ENCODE measurements at places on chromosomes 2 and 18. TPM values are rescaled to one million over a fixed set of nuclear protein-coding genes. Genes with fewer than 3 reads are reported as not detected.

The ATAD2B gene
- total RNA-seq, result 7.5 TPM

The CCDC141 gene
- not detected for total RNA-seq

The CNTNAP5 gene
- not detected for total RNA-seq

The POTEI gene
- not detected for total RNA-seq

The ZSWIM2 gene
- total RNA-seq, result not detected

The PRKRA gene
- 70.8 TPM for total RNA-seq

The TMEFF2 gene
- under 0.01 TPM for total RNA-seq

The FIGN gene
- total RNA-seq, result 0.64 TPM

The NETO1 gene
- total RNA-seq, result not detected

The GAD1 gene
- total RNA-seq, result 4.9 TPM

The CCDC102B gene
- total RNA-seq, result not detected

The HMSD gene
- total RNA-seq, result not detected

The CCDC150 gene
- total RNA-seq, result 4.6 TPM

The DNER gene
- total RNA-seq, result 2.6 TPM

The TMEM178A gene
- total RNA-seq, result 0.43 TPM

The C1GALT1C1L gene
- not detected for total RNA-seq

The CCDC85A gene
- not detected for total RNA-seq

The CDH7 gene
- under 0.01 TPM for total RNA-seq

The ZNF2 gene
- 5.5 TPM for total RNA-seq

The ASPRV1 gene
- under 0.01 TPM for total RNA-seq

The PCBP1 gene
- total RNA-seq, result 42.6 TPM

The POTEE gene
- not detected for total RNA-seq

The GPR148 gene
- total RNA-seq, result not detected

The DNAJC27 gene
- total RNA-seq, result 4.1 TPM

The TEX44 gene
- not detected for total RNA-seq

The TXNDC2 gene
- not detected for total RNA-seq

The GPR45 gene
- total RNA-seq, result not detected

The VAMP8 gene
- 42.2 TPM for total RNA-seq

The MPHOSPH10 gene
- total RNA-seq, result 12.3 TPM

The RAX gene
- not detected for total RNA-seq

The CROCC2 gene
- total RNA-seq, result not detected

The RAD51AP2 gene
- 0.24 TPM for total RNA-seq

The DCC gene
- total RNA-seq, result under 0.01 TPM

The MXD1 gene
- 19.8 TPM for total RNA-seq

The PLA2R1 gene
- 4.0 TPM for total RNA-seq

The CBLN2 gene
- not detected for total RNA-seq

The FKBP1B gene
- 13.7 TPM for total RNA-seq

The IL36B gene
- not detected for total RNA-seq

The MATN3 gene
- total RNA-seq, result 0.85 TPM

The RGPD4 gene
- not detected for total RNA-seq

The MBD2 gene
- 31.3 TPM for total RNA-seq

The FN1 gene
- 78.0 TPM for total RNA-seq

The CYP26B1 gene
- 0.24 TPM for total RNA-seq

The MYO7B gene
- total RNA-seq, result not detected

The CDH19 gene
- under 0.01 TPM for total RNA-seq

The ATP6V1C2 gene
- total RNA-seq, result 0.43 TPM

The GCKR gene
- not detected for total RNA-seq

The UCN gene
- total RNA-seq, result 0.85 TPM

The EHBP1 gene
- 102 TPM for total RNA-seq

The PRSS56 gene
- not detected for total RNA-seq

The SPAG16 gene
- total RNA-seq, result 23.0 TPM

The MROH2A gene
- total RNA-seq, result not detected

The FAM237A gene
- not detected for total RNA-seq

The NDC80 gene
- total RNA-seq, result 1.9 TPM

The SERPINB13 gene
- total RNA-seq, result 9.2 TPM

The OSR1 gene
- total RNA-seq, result 1.7 TPM

The SULT1C2 gene
- total RNA-seq, result 0.72 TPM

Data from tracheal epithelial cell (primary cell).